ENCODE measurements at places on chromosomes 4 and X. TPM values are rescaled to one million over a fixed set of nuclear protein-coding genes. Genes with fewer than 3 reads are reported as not detected.

The TLR6 gene
- total RNA-seq: 1.3 TPM

The EIF4E gene
- total RNA-seq: 118 TPM

The NKX3-2 gene
- 1.2 TPM for total RNA-seq

The GPRASP3 gene
- 8.7 TPM for total RNA-seq

The FHIP1A gene
- total RNA-seq: 0.29 TPM

The SLC10A7 gene
- 7.6 TPM for total RNA-seq

The HPSE gene
- 1.6 TPM for total RNA-seq

The ERCC6L gene
- 7.9 TPM for total RNA-seq

The GAGE12J gene
- total RNA-seq: not detected

The BEND2 gene
- not detected for total RNA-seq

The TGIF2LX gene
- not detected for total RNA-seq

The MAOA gene
- 15.0 TPM for total RNA-seq

The SASH3 gene
- not detected for total RNA-seq

The CACNA1F gene
- under 0.01 TPM for total RNA-seq

The AMTN gene
- not detected for total RNA-seq

The UGT2B7 gene
- total RNA-seq: not detected

The ADH1C gene
- total RNA-seq: 5.5 TPM

The NCAPG gene
- 44.4 TPM for total RNA-seq

The GABRG1 gene
- not detected for total RNA-seq

The SLC25A53 gene
- 12.7 TPM for total RNA-seq

The ZCCHC12 gene
- total RNA-seq: not detected

The PF4V1 gene
- total RNA-seq: 0.58 TPM

The ARSJ gene
- 28.0 TPM for total RNA-seq

The CHRDL1 gene
- 0.99 TPM for total RNA-seq

The KLHL13 gene
- total RNA-seq: 28.5 TPM

The PRR32 gene
- total RNA-seq: not detected

The TCP11X2 gene
- not detected for total RNA-seq

The STOX2 gene
- total RNA-seq: 0.73 TPM

The EDA gene
- 0.73 TPM for total RNA-seq

The GLOD5 gene
- total RNA-seq: not detected

The PAK3 gene
- total RNA-seq: 1.2 TPM

The MRPL1 gene
- 19.4 TPM for total RNA-seq

The MAGEE1 gene
- total RNA-seq: 1.9 TPM

The RBMX2 gene
- total RNA-seq: 20.5 TPM

The IL3RA gene
- total RNA-seq: not detected

The MAGEB17 gene
- not detected for total RNA-seq

The PRPS2 gene
- total RNA-seq: 36.5 TPM

The PPP2R2C gene
- total RNA-seq: 0.15 TPM

The INTU gene
- total RNA-seq: 6.3 TPM

The TRPC5OS gene
- under 0.01 TPM for total RNA-seq

The FGFBP2 gene
- not detected for total RNA-seq

The F8A2 gene
- total RNA-seq: 1.7 TPM

The OTUD6A gene
- total RNA-seq: not detected

The MCUB gene
- 21.2 TPM for total RNA-seq

All from smooth muscle cell of trachea (primary cell).